ENCODE measurements at places on chromosomes 4 and X.

DNA sequence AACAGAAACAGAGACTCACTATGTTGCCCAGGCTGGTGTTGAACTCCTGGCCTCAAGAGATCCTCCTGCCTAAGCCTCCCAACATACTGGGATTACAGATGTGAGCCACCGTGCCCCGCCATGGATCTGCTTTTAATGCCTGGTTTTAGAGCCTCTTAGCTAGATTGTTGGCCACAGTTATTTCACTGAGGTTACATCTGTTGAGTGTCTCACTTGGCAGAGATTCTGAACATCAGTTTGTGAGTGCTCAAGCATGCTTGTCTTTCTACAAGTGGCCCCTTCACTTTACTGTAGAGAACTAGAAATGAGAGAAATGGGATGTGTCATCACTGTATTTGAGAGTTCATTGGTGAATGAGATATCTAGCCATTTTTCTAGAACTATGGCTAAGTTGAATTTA is 218.5 kb downstream of the APBB2 start:
- no peak for DNase-seq

DNA sequence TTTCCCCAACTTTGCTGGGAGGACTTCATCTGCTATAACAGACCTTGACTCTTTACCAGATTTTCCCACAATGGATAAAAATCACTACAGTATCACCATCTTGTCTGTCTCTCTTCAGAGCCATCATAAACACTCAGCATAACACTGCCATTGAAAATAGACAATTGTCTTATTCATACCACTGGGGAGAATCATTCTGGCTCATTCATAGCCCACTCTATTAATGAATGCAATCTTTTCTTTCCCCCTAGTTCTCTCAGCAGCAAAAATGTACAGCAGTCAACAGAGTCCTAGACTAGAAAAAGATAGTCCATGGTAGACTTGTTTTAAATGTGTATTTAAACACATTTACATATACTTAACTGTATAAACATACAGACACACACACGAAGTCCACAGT is 19.2 kb downstream of the SLC9A7 start:
- DNase-seq: no peak

DNA sequence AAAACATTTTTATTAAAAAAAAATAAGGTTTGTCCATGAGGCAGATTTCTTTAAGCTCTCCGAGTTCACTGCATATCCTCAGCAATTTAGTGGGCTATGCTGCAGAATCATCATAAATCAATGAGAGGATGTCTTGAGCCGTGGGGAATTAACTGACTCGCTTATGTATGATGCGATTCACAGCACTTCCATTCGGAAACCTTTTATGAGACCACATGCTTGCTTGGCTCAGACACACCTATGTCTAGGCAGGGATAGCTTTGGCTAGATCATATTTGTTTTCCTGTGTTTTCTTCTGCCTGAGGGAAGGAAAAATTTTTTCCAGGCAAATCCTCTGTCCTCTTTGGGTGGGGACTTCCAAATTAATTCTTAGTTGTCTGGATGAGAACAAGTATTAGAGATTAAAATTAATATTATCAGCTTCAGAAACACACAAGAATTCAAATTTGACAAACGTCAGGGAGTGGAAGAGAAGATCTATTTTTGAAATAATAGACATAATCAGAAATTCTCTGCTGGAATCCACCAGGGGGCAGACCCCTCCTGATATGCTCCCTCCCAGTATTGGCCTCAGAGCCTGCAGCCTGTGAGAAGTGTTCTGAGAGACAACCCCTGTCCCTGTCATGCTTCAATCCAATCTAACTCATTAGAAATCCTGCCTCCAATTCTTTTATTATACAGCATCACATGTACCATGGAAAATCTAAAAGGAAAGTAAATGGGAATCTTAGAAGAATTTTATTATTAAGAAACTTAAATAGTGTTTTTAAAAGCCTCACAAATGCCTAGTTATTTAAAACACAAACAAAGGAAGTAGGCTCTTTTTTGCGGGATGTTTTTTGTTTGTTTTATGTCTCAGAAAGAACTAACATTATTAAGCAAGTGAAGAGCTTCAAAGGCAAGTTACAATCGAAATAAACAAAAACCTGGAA is 345.1 kb upstream of the TACR3 start:
- peak; percentile 37 for DNase-seq

- no peak for DNase-seq
Measured at GRCh38 chr4:173170182-173170778, 1.7 kb downstream of the GALNT7 start.

GRCh38 chr4:101221294-101221693 is 126.0 kb downstream of the PPP3CA start:
- DNase-seq: no peak

DNA sequence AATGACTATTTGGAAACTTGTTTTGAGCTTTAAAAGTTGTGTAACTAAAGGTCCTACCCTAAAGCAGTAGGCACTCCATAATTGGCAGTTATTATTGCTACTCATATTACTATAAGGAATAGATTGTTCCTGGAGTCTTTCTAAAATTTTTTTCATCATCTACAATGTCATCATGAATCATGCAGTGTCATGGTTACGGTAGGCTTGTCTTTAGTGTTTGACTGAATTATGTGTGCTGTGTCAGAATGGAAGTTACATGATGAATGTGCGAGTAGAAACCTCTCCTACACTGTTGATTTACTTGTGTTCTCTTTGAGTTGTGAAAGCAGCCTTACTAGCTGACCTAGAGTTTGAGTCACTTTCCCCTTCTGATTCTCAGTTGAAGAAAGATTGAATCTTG is 1099.9 kb downstream of the RAPGEF2 start:
- DNase-seq: peak; percentile 87

DNA sequence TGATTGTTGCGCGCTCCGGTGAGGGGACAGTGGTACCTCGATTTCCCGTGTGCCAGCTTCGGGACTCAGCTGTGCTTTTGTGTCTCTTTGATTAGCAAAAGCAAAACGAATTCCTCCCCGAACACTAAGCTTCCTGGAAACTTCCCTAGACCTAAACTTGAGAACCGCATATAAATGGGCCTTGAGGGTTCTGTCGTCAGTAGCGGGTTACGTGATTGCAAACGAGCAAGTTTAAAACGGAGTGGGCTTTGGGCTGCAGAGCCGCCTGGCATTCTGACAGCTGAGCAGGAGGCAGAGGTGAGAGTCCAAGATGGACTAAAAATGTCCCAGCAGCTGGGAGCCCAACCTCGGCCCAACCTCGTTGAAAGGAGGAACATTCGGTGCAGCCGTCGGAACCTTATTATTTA is 1.2 kb upstream of the TAPT1 start:
- no peak for DNase-seq

- DNase-seq: no peak
Measured at GRCh38 chr4:152609481-152609880, 70.3 kb downstream of the TMEM154 start.

- DNase-seq: no peak
Measured at GRCh38 chr4:98603683-98604521, 54.5 kb downstream of the TSPAN5 start.

GRCh38 chr4:189822326-189822725 is 118.3 kb upstream of the FRG1 start:
- no peak for DNase-seq

GRCh38 chrX:11757719-11758399 is at the start of gene MSL3:
TSS of gene MSL3 (plus strand) at chrX:11758237. CDS start at chrX:11758264, 27 bp downstream.
- DNase-seq: no peak

DNA sequence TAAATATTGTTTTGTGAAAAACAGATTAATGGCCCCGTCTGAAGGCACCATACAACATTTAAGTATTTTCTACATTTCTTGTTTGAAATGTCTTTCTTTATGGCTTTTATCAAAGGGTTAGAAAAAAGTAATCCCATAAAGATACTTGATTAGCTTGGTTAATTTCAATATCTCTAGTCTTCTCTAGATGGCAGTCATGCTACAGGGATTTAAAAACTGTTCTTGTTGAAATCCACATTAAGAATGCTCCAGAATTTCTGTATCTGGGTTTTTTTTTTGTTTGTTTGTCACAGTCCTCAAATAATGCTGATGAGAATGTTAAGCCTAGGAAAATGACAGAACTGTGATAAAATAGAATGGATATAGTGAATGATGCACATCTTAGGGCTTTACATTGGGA is 109.0 kb upstream of the AADAT start:
- DNase-seq: no peak

Measured in foreskin keratinocyte (primary cell).